Fibroblast of skin of scalp (primary cell): ENCODE measurements at places on chromosomes 2 and 18.

DNA sequence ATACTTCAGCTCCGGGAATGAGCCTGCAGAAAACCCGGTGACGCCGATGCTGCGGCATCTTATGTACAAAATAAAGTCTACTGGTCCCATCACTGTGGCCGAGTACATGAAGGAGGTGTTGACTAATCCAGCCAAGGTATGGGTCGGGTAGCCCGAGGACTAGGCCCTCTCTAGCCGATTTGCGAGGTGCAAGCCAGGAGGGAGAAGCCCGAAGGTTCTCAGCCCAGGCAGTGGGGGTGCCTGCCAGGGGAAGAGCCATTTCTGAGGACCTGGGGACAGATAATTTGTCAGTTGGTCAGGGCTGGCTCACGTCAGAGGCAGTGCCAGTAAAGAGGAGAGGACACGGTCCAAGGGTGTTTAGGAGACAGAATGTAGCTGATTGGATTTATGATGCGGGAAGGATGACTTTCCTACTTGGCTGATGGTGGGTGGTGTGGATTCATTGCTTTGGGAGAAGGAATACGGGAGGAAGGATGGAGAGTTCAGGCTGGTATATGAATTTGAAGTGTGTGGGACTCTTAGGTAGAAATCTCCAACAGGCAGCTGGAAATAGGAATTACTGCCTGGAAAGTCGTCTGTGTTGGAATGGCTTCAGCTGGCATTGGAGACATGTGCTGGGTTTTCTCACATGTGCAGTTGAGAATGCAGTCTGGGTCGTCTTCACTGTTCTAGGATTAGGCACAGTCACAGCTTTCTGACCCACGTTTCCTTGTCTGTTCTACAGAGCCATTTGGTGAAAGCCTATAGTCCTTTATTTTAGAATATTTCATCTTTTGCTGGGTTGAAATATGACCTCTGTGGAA lies 874 bp downstream of the NDUFAF7 start:
- no peak for DNase-seq

DNA sequence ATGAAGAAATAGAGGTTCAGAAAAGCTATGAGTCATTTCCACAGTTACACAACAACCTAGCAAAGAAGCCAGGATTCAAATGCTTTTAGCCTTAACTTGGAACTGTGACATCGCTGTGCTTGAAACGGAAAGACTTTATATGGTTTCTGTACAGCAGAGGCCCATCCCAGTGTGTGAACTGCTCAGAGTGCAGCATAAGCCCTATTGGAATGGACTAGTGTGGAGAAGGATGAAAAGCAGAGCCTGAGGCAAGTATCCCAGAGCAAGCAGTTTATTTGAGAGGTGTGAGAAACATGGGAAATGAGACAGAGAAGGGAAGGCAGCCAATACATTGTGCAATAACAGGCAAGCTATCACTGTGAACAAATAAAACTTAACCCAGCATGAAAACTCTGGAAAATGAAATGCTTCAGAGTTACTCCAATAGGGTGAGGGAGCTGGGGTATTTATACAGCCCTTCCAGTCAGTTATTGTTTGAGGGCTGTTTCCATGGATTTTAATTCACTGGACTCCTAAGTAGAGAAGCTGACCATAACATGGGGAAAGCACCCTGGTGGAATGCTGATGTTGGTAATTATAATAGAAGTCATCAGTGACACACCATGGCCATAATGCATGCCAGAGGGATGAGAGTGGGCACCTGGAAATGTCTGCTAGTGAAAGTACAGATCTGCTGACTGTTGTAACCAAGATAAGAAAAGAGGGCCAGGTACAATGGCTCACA lies 254.0 kb upstream of the POU3F3 start:
- peak; percentile 49 for DNase-seq

GRCh38 chr2:155689791-155690190 lies 642.7 kb downstream of the NR4A2 start:
- no peak for DNase-seq

DNA sequence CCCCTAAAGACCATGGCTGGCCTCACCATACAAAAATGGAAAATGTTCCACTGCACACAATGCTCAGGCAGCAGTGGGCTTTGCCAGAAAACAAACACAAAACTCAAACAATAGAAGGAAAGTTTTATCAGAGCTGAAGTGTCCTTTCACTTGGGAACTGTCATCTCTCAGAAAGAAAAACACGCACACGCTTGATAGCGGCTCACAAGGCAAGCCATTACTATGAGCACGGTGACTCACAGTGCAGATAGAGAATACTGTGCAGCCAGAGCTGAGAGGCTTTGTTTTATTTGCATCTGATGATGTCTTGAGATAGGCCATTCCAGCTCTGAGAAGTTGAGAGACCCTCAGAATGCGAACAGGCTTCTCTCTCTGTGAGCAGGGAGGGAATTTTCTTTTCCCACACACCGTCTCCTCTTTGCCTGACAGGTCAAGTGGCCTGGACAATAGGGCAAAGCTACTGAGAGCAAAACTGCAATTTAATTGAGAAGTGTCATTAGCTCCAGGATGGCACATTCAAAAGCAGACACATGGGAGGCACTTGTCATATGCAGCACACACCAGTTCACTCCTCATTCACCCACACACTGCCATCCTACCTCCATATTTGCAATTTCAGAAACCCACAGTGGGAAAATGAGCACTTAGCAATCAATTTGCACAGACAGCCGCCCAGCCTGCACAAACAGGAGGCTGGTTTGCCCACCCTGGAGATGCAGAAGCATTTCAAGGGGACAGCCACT lies 236.6 kb downstream of the SS18 start:
- no peak for DNase-seq

DNA sequence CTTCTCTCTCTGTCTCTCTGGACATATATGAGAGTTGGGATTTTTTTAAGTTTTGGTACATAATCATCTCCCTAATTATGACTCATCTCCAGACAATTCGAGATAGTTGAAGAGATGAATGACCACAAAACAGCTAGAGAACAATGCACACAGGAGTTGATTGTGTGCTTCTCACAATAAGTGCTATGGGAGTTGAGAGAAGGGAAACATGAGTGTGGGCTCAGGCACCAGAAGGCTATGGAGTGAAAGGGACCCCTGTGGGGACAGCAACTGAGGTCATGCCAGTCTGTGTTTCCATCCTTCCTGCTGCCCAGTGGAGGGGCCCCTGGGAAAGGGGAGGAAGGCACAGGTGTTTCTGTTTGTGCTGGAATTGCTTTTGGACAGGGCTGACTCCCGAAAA lies 6.5 kb upstream of the YWHAQ start:
- peak; percentile 67 for DNase-seq

- peak; percentile 91 for DNase-seq
Measured at GRCh38 chr2:157692768-157693167, 64.1 kb upstream of the ACVR1C start.

DNA sequence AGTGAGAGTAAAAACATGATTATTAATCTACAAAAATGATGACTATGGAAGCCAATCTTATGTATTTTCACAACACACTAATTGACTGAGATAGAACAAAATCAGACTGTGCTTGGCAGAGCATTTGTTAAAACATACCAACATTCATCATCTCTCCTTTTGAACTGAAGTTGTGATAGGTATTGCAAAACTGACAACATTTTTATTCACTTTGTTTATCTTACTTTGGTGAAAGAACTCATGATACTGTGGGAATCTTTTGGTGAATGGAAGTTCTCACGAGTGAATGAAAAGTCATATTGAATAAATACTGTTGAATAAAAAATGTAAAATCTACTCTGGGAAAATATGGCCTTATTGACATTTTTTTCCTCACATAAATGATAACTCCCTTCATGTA lies 1430.2 kb upstream of the PIK3C3 start:
- no peak for DNase-seq

DNA sequence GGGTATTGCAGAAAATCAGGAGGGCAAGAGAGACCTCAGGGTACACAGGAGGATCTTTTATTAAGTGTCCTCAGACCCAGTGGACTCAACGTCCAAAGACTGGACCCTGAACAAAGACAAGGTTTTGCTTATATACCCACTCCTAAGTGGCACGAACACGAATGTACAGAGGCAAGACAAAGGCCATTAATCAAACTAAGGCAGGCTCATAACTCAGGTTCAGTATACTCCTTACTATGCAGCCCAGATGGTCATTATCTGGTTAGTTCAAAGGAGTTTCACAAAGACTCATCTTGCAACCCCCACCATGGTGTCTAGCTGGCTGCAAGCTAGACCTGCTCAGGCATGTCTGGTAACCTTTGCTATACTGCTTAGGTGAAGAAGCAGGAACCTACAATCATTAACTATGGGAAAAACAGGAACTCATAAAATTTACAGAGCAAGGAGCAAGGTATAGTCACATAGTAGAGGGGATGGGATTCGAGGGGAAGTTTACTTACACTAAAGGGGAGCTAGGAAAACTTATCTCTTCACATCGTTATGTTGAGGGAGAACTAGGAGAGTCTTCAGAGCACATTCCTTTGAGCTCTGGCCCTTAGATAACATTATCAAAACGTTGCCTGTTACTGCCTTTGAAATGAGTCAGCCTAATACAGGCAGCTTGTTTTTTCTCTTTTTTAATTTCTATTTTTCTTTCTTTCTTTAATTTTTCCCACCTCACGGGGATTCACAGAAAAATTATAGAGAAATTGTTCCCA lies 33.9 kb downstream of the SLC4A3 start:
- no peak for DNase-seq

DNA sequence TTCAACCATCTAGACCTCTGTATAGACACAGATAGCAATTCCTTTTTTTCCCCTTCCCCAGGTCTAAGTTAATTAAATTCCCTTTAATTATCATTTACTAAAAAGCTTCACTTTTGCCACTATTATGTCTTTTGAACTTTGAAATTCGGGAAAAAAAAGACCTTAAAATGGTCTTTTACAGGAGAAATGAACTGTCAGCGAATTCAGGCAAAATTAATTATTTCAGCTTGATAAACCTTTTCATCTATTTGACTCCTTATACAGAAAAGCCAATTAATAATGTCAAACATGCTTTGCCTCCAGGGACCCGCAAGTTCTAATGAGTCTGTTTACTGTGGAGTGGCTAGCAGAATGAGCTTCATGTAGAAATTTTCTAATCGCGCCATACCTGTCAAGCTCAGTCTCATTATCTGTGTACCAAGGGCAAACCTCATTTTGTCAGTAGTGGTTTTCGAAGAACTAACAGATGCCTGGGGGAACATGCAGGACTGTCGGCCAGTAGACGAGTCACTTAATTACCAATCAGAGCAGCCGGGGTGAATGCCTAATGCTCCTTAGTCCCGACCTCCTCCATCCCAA lies 287.7 kb downstream of the INSIG2 start:
- no peak for DNase-seq

DNA sequence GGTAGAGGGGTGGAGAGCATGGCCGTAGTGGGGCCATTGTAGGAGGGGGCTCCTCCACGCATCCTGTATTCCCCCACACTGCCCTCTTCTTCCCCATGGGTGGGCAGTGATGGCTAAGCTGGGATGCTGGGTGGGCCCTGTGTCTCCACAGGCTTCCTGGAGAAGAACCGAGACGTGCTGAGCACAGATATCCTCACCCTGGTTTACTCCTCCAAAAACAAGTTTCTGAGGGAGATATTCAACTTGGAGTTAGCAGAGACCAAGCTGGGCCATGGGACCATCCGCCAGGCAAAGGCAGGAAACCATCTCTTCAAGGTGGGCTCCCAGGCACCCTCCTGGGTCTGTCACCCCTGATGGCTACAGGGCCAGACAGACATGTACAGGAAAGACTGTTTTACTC lies 52.8 kb downstream of the MYO7B start:
- DNase-seq, result no peak

DNA sequence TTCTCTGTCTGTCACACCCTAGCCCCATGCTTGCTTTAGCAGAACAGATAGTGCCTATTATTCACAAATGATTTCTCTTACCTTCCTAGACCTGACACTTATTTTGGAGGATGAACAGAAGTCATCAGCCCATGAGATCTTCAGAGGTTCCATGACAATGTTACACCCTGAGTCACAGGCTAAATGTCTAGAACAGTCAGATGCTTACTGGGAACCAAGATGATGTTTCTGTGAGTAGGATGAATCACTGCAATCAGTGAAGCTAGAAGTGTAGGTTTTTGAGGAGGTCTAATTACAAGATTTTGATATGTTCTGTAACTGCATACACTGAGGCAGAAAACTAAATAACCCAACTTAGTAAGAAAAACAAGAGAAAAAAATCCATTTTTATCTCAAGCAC lies 123.0 kb upstream of the THUMPD2 start:
- DNase-seq, result peak; percentile 40

DNA sequence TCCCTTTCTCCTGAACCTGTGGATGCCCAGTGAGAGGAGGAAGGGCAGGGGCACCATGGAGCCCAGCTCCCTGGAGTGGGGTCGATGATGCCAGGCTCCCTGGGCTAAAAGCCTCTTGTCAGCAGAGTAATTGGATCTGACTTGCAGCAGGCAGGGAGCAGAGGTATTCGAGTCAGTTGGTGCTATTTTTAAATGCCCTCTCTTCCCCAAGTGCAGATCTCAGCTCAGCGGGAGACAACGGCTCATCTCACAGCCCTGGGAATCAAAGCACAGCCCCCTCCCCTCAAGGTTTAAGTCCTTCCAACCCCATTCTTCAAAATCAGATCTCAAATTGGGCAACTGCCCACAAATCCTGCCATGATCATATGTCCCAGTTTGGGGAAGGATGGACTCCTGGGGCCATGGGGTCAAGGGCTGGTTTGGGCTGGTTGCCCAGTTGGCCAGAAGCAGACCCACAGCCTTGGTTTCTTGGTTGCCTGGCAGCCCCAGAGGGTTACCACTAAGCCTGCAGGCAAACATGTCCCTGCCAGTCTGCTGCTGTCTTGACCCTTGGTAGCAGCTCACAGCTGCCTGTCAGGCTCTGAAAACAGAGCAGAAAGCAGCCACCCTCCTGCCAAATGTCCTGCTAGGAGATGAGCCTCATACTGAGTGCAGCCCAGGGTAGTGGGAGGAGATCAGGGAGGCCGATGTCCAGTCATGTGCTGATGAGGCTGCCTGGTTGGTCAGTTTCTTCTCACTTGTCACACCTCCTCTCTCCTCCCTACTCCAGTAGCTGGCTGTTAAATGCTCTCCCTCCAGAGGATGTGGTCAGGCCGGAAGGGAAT lies 244.9 kb downstream of the LOXHD1 start:
- DNase-seq, result peak; percentile 42

GRCh38 chr2:237561221-237561620 lies 5.2 kb upstream of the PRLH start:
- DNase-seq, result no peak

DNA sequence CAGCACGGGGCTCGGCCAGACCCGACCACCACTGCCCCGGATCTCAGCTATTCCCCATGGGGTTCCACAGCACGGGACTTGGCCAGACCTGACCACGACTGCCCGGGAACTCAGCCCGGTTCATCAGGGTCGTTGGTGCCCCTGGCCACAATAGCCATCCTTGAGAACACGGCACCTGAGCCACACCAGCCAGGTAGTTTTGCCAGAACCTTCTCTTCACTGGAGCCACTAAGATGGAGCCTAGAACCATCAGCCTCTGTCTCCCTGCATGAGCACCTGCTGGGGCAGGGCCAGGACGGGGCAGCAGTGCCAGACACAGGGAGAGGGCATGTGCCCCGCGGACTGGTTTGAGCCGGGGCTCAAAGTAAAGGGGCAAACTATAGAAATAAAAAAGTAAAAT lies 11.4 kb upstream of the KCNG2 start:
- DNase-seq, result no peak

DNA sequence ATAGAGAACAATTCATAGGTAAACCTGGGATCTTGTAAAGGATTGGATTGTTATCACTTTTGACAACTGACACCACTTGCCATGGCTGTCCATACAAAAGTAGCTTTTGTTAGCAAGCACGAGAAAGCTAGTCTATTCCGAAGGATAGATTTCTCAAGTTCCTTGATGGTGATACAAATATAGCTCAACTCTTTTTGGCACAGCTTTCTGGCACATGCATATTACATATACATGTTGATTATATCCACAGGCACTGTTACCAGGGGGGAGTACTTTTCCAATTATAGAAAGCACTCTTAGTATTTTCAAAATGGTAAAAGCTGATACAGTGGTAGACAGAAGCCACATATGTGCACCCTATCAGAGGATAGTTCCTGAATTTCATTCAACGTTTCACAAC lies 168.9 kb downstream of the UPP2 start:
- no peak for DNase-seq
